Stimulated activated CD4-positive, alpha-beta T cell treated with anti-CD3 and anti-CD28 coated beads, Interleukin-12 subunit alpha, Interleukin-12 subunit beta, amount 100 ng/mL, for 24 hours (primary cell): ENCODE measurements at places on chromosomes 4 and X.

- DNase-seq: no peak
Observed at GRCh38 chr4:1004557-1005485, 6.6 kb upstream of the FGFRL1 start.

GRCh38 chrX:71292669-71293365, 8.7 kb upstream of the ITGB1BP2 start:
- no peak for DNase-seq

DNA sequence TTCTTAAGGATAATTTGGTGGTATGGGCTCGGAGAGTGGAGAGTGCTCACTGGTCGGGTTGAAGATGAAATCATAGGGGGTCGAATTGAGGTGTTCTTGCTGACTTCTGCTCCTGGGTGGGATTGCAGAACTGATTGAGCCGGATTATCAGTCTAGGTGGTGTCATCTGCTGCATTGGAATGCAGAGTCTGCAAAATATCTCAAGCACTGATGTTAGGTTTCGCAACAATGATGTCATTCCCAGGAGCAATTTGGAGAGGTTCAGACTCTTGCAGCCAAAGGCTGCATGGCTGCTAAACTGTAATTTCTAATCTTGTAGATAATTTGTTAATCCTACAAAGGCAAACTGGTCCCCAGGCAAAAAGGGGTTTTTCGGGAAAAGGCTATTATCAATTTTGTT, 67.7 kb downstream of the RHOH start:
- DNase-seq: no peak

DNA sequence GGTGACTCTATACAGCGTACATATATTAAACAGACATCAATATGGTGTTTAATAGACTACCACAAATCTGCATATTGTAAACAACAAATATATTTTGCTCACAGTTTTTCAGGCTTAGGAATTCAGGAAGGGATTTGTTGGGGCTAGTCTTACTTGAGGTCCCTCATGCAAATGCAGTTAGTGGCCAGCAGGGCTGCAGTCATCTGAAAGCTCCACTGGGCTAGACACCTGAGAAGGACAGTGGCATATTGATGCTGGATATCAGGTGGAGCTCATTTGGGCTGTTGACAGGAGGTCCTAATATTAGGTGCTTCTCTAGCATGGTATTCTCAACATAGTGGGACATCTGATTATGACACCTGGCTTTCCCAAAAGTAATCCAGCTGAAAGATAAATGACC, 493.8 kb upstream of the PABPC4L start:
- DNase-seq: no peak

GRCh38 chrX:73647212-73647611, 84.2 kb downstream of the CHIC1 start:
- DNase-seq: no peak

- DNase-seq: no peak
Observed at GRCh38 chr4:118171381-118171780, 137.1 kb downstream of the NDST3 start.

DNA sequence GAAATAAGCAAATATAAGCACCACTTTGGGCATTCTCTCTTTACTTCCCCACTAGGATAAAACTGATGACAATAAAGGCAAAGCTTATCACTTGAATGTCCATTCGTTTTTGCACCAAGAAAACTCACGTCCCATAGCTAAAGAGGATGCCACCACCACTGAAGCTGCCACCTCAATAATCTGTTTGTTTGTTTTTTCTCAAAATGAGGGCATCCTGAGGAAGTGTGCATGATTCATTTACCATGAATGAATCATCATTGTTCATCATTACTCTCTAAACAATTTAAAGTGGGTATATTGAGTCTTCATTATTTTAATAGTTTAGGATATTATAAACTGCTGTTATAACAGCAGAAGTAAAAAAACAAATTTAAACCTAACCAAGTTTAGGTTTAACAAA, 168.2 kb downstream of the DCTD start:
- DNase-seq: no peak

GRCh38 chrX:30822068-30822681, 66.9 kb downstream of the TAB3 start:
- no peak for DNase-seq

GRCh38 chr4:165301833-165302232, 25.6 kb upstream of the MSMO1 start:
- no peak for DNase-seq

DNA sequence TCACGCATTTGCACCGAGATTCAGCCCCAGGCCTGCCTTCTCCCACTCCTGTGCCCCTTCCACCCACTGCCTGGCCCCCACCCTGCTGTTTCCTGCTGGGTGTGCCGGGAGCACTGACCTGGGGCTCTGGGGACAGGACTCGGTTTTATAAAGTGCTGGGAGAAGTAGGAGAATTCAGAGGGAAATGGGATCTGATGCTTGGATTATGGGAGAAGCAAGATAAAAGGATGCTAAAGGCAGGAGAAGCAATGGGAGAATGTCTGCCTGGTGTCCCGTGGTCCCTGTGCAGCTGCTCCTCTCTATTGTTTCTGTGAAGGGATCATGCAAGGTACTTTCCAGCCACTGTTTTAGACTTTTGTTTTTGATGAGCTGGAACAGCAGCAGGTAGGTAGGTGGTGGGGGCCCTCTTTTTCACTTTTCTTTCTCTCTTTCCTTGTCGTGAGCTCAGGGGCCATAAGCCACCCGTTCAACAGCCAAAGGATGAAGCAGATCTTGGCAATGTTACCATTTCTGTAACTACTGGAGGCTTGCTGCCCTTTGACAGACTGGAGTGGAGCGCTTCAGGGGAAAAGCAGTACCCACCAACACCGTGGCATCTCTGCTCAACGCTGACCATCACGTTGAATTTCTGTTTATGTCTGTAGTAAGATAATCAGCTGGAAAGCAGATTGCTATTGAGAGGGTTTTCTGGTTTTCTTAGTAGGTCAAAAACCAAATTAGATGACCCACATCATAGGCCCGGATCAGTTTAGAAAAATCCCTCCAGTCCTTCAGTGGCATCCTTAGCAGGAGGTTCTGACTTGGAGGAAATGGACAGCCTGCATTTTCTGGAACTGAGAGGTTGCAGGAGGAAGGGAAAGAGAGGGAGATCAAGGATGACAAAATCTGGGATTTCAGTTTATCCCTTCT, 63.8 kb upstream of the ENPP6 start:
- no peak for DNase-seq

GRCh38 chr4:6703786-6704185, 5.9 kb downstream of the MRFAP1L1 start:
- DNase-seq: no peak

- DNase-seq: no peak
Observed at GRCh38 chr4:86358257-86358656, 1.6 kb downstream of the MAPK10 start.

GRCh38 chr4:38132107-38132673, 172.0 kb downstream of the PTTG2 start:
- peak; percentile 46 for DNase-seq

DNA sequence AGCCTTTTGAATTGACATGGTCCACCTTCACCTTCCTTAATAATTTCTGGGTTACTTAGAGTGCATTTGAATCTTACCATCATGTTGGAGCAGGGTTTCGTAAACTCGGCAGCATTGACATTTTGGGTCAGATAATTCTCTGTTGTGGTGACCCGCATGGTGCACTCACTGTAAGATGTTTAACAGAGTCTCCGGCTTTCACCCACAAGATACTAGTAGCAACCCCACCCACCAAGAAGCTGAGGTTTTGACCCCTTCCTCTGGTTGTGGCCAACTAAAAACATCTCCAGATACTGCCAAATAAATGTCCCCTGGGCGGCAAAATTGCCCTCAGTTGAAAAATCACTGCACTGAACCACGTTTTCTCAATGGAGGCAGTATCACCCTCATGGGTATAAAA, 62.7 kb downstream of the CHST7 start:
- no peak for DNase-seq

DNA sequence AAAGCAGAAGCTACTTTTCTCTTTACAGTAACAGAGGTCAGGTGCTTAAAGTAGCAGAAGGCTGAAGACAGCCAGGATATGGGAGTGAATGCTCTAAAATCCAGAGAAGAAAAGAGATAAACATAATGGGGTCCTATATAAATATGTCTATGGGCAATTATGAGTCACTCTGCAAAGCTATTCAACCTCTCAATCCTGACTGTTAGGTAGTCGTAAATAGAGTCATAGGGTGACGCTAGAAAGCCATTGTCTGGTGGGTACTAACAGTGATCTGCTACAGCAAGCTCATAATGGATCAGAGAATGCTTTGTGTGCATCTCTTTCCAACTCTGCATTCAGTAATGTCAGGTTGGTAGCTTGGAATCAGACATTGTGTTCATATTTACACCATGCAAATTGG, 53.5 kb upstream of the PDE5A start:
- no peak for DNase-seq
